ENCODE measurements at places on chromosomes 12 and 14.

DNA sequence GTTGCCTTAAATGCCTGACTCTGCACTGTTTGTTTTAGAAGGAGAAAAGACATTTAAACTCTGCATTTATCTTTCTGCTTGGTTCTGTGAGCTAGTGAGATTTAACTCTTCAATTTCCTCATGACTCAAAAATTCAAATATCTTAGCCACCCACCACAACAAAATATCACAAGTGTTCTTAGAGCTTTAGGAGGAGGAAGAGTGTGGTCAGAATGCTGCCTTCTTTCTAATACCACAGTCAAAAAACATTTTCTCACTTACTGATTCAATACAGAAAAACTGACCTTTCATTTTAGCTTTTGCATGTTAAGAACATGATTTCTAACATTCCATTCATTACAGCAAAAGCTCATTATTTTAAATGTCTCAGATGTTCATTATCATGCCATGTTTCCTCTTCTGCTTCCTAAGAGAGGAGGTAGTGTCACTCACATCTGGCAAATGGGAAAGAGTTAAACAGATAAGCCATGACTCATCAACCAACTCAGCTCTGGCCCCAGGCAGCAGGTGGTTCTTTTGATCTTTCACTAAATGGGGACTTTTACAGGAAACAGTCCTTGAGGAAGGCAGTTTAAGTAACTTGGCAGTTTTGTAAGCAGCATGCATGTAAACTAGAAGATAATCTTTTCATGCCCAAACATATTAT is 56.4 kb upstream of the RNU6-8 start:
- DNase-seq = no peak

DNA sequence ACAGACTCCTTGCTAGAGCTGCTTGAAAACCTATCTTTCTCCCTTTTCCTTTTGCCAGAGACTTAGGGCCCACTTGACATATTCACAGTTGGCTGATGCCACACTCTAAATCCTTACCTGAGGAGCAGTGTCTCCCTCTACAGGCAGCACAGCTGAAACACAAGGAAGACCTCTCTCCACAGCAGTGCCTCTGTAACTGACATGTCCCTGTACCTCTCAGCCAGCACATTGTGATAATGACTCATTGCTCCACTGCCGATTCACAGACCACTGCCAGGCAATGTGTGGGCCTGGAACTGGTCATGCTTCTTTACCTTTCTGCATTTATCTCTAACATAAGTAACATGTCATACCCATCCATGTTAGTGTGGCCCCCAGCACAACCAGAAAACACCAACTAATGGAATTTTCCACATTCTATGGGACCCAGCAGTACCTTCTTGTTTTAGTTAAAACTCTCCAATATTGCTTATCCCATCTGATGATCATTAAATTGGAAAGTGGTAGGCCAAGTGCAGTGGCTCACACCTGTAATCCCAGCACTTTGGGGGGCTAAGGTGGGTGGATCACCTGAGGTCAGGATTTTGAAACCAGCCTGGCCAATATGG is 56.5 kb downstream of the GTF2A1 start:
- peak; percentile 38 for DNase-seq

GRCh38 chr12:48028541-48029431 is 24.5 kb upstream of the COL2A1 start:
- no peak for DNase-seq

GRCh38 chr12:93108985-93109384 is 179.9 kb upstream of the EEA1 start:
- no peak for DNase-seq

GRCh38 chr12:95204141-95204866 is 13.0 kb downstream of the FGD6 start:
- DNase-seq = no peak

DNA sequence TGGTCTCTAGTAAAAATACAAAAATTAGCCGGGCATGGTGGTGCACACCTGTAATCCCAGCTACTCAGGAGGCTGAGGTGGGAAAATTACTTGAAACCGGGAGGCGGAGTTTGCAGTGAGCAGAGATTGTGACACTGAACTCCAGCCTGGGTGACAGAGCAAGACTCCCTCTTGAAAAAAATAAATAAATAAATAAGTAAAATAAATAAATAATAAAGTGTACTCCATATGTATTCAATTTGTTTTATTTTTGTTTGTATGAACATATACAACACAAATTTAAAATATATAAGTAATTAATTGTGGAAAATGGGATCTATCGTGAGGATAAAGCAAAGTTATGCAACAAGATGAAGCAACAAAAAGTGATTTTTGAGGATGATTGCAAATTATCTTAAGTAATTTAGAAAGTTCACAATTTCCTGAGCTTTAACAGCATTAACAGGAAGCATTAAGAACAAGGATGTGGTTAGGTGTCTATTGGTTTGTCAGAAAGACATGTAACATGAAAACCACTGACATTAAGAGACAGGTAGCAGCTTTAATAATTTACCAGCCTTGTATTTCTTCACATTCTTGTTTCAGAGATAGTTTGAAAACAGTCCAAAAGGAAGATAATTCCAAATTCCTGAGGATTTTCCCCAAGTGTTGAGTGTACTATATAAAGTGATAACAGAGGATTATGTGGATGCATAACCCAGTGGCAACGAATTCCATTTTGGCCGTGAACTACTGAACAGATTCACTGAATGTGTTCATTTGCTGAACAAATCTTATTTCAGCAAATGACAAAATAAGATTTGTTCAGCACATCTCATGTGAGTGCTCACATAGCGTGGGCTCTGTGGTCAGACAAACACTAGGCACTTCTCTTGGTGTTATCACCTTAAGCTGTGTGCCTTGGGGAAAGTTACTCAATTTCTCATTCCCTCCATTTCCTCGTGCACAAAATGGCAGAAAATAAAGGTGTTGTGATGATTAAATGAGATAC is 68.6 kb upstream of the RESF1 start:
- DNase-seq = no peak

GRCh38 chr12:116133636-116134214 is 143.8 kb downstream of the MED13L start:
- DNase-seq = no peak

- no peak for DNase-seq
Observed at GRCh38 chr12:102691773-102692555, 211.6 kb upstream of the IGF1 start.

- DNase-seq = peak; percentile 14
Observed at GRCh38 chr14:38567703-38568102, 311.8 kb upstream of the CLEC14A start.

DNA sequence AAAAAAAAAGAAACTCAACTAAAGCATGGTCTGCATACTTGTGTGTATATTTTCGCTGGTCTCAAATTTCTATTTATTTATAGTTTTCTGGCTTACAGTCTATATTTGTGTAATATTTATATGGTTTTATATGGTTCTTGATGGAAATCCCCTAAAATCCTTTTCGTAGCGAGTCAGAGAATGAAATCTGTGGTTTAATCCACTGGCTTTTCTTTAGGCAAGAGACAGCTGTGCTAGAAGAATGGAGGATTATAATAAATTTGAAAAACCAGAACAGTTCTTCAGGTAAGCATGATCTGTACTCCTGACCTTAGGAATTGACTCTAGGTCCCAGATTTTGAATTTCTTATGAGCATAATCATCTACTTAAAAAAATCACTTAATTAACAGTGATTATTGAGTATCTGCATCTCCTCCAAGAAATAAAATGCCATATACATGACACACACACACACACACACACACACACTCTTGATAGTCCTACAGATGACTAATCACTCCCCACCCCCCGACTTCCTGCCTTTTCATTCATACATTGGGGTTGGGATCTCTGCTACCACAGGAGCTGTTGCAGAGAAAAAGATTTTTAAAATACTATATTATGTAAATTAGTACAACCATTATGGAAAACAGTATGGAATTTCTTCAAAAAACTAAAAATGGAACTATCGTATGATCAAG is 113.4 kb downstream of the CRADD start:
- DNase-seq = no peak
